ENCODE measurements at places on chromosomes 13 and 19. TPM values are rescaled to one million over a fixed set of nuclear protein-coding genes. Genes with fewer than 3 reads are reported as not detected.

The TMPRSS9 gene
- not detected for total RNA-seq

The MBD3L3 gene
- total RNA-seq = not detected

The NLRP4 gene
- not detected for total RNA-seq

GRCh38 chr13:45108716-45109101 is 11.6 kb upstream of the GTF2F2 start:
- DNase-seq = no peak

DNA sequence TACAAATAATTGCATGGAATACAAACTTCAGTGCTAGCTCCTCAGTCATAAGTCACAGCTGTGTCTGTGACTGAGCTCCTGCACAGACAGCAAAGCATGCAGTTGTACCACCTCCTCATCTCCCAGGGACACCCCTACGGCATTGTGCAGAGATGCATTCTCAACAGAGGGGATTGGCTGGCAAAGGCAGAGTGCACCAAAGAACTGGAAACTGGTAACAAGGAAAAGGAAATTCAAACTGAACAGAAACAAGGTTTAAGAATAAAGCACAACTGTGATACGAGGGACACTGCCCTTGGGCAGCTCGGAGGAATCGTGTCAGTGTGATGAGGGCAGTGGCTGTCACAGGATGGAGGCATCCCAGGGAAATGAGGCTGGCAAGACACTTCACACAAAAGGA is 126.1 kb upstream of the SOX1 start:
- DNase-seq = no peak

- DNase-seq = no peak
Measured at GRCh38 chr13:26816881-26817280, 56.3 kb upstream of the GPR12 start.

DNA sequence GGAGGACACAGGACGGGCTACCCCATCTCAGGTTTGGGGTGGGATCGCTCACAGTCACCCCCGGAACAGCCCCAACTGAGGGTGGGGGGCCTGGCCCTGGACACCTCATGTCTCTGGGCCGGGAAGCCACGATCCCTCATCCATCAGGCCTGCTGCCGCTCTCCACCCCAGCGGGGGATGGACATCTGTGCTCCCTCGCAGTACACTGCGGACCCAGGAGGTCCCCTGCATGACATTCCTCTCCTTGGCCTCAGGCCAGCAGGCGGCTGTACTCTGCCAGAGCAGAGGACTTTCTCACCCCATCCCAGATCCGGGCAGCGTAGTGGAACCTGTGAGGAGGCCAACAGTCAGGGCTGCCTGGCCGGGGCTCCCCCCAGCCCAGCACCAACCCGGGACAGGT is 15.5 kb downstream of the IRGC start:
- no peak for DNase-seq

GRCh38 chr19:18682807-18683108 is 722 bp upstream of the CRTC1 start:
- DNase-seq = no peak

GRCh38 chr13:89363144-89363543 is 1692.0 kb downstream of the SLITRK5 start:
- DNase-seq = no peak

GRCh38 chr13:56393549-56393948 is 747.2 kb upstream of the PRR20A start:
- no peak for DNase-seq
